ENCODE measurements at places on chromosomes 2 and 18.

GRCh38 chr2:88549616-88550292 is 77.5 kb downstream of the EIF2AK3 start:
- DNase-seq: no peak

- DNase-seq: no peak
These were observed 44.5 kb upstream of the CHN1 start for GRCh38 chr2:175049661-175050060.

GRCh38 chr18:76488190-76488589 is 6.9 kb downstream of the ZNF516 start:
- no peak for DNase-seq

DNA sequence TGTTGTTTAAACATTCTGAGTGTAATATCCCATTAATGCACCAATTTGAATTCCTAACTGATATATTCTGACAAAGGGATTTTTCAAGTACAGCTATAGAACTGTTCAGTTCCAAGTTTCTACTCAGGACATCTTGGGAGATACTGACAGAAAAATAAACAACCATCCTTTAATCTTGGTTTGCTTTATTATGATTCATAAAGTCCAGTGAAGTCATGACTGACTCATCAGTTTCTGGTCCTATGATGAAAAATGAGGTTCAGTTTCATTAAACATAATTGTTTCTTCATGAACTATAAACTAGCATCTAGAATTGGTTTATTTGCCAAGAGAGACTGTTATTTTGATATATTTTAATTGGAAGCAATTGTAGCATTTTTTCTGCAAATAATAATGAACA is 896.2 kb downstream of the CCDC85A start:
- no peak for DNase-seq

DNA sequence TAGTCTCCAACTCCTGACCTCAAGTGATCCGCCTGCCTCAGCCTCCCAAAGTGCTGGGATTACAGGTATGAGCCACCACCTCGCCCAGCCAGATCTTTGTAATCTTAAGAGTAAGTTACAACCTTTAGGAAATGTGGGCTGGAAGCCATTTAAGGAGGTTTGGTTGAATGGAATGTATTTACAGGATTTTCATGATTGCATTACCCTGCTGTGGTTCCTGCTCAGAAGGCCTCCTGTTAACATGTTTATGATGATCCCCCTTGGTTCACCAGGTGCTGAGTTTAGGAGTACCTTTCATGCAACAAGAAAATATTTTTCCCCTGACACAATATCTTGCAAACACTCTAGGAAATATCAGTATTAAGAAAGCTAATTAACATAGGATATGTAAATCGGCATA is 187.4 kb upstream of the SH3BP4 start:
- peak; percentile 17 for DNase-seq

- DNase-seq: no peak
These were observed 47.3 kb downstream of the RFTN2 start for GRCh38 chr2:197628043-197628500.

DNA sequence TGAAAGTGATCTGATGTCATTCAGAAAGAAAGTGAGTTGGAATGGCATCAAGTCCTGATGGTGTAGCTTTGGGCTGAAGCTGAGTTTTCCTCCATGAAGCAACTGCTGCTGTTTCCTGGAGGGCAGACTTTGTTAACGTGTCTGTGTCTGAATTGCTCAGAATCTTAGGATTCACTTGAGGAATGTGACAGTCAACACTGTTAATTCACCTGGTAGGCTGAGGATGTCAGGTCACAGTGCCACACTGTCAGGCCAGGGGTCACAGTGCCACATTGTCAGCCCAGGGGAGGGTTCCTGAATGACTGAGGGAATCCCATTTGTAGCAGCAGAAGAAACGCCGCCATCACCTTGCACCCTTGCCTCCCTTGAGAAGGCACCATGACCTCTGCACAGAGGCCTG is 39.4 kb downstream of the LYPD6B start:
- no peak for DNase-seq

DNA sequence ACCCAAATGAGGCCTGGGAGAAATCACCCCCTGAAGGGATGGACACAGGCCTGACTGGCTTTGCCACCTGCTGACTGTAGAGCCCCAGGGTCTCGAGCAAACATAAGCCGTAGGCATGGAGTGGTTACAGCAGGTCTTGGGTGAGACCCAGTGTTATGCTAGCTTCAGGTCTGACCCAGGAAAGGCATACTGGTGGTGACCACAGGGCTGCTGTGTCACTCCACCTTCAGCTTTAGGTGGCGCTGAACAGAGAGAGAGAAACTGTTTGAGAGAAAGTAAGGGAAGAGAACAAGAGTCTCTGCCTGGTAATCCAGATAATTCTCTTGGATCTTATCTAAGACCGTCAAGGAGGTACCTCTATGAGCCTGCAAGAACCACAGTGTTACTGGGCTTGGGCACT is 1544.2 kb upstream of the TMEFF2 start:
- no peak for DNase-seq

DNA sequence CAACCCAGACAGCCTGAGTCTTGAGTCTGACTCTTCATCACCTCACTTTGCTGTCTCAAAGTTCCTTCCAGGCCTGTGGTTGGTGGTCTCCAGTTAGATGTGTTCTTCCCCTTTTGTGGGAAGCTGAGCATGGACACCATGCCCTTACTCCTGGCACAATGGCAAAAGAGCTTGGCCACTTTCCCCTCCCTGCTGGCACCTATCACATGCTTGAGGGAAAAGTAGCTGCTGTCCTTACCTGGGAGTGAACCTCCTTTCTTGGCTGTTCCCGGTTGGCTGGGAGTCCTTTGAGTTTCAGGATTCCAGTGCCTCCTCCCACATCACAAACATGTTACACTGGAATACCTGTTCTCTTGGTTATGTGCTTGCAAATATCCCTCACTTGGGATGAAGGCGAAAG is 97.8 kb downstream of the GATA6 start:
- DNase-seq: no peak

- DNase-seq: no peak
These were observed 2.3 kb downstream of the LHCGR start for GRCh38 chr2:48753228-48753627.

GRCh38 chr18:37922162-37922561 is 356.6 kb upstream of the CELF4 start:
- DNase-seq: no peak

GRCh38 chr2:208827549-208828221 is 421.1 kb downstream of the PTH2R start:
- no peak for DNase-seq

DNA sequence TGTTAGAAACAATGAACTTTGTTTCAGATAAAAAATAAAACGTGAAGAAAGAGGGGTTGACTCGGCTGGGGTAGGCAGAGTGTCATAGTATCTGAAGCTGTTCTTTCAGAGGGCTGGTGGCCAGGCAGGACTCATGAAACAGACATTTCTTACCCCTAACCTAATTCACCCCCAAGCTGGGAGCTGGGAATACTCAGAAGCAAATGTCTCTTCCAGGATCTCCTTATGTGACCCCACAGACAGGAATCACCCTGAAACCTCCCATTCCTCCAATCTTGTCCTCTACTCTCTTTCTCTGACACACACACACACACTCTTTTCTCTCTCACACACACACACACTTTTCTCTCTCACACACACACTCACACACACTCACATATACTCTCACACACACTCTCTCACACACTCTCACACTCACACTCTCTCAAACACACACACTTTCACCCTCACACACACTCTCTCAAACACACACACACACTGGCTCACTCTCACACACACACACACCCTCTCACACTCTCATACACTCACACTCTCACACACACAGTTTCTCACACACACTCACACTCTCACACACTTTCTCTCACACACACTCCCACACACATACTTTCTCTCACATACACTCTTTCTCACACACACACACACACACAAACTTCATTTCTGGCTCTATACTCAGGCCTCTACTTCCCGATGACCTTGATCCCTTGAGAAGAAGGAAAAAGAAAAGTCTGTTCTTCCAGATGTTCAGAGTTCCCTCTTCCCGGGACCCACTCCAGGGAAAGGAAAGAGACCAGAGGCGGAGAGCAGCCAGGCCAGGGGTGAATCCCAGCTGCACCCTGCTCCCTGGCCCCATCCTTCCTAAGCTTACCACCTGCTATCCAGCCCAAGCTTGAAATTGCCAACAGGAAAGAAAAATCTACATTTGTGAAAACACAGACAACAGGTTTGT is 167.7 kb downstream of the TXNL1 start:
- DNase-seq: no peak

DNA sequence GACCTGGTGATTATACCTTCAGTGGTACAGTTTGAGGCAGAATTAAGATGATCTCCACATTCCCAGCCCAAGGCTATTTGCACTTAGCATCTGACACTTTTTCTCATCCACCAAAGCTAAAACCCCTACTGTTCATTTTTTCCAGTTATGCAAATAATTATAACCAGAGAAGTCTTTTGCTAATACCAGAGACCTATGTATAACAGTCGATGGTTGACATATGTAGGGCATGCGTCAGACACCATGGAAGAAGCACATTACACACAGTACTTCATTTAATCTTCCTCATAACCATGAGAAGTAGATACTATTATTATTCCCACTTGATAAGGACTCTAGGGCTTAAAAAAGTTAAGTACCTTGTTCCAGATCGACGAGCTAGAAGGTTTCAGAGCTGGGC is 36.5 kb downstream of the AP1S3 start:
- DNase-seq: peak; percentile 33

- DNase-seq: no peak
These were observed 55.9 kb upstream of the EPAS1 start for GRCh38 chr2:46241344-46241743.

GRCh38 chr18:57128220-57128932 is 18.5 kb upstream of the BOD1L2 start:
- no peak for DNase-seq

DNA sequence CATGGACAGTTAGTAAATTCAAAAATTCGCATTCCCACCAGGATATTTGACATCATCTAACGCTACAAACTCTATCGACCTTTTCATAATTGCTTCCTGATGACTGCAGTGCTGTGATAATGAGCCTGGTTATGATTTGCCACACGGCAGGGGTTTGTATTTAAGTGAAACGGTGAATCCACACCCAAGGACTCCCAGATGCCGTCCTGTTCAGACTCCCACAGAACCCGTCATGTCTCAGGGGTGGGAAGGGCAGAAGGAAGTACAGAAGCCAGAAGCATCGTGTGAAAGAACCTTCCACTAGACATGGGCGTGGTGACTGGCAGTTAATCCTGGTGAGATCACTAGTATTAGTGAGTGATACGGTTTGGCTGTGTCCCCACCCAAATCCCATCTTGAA is 91.2 kb upstream of the TMEM18 start:
- no peak for DNase-seq

GRCh38 chr2:155599834-155600233 is 732.7 kb downstream of the NR4A2 start:
- no peak for DNase-seq

GRCh38 chr18:47997338-47997780 is 66.9 kb upstream of the SMAD2 start:
- no peak for DNase-seq

DNA sequence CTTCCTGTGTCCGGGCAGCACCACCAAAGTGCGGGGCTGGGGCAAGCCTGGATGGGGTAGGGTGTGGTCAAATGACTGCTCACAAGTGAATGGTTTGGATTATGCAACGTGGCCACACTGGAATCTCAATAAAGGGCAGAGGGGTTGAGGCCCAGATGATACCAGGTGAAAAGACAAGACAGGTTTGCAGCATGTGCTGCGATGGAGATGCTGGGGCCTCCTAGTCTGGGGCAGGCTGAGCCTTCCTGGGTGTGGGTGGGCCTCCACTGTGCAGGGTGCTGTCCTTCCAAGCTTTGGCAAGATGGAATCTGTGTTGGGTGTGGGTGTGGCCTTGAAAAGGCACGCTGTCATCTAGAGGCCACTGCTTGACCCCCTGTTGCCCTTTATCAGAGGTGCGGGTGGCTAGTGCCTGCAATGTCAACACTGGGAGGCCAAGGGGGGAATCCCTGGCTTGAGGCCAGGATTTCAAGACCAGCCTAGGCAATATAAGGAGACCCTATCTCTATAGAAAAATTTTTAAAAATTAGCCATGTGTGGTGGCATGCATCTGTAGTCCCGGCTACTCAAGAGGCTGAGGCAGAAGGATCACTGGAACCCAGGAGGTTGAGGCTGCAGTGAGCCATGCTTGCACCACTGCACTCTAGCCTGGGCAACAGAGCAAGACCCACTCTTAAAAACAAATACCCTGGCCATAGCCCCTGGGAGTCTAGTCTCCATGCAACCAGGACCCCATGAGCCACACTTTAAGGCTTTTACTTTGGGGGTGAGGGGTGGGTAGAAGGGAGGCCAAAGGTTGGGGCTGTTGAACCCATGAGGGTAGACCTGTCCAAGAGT is 13.8 kb downstream of the RRM2 start:
- no peak for DNase-seq

- no peak for DNase-seq
These were observed 43.1 kb upstream of the PTH2R start for GRCh38 chr2:208363485-208363884.

DNA sequence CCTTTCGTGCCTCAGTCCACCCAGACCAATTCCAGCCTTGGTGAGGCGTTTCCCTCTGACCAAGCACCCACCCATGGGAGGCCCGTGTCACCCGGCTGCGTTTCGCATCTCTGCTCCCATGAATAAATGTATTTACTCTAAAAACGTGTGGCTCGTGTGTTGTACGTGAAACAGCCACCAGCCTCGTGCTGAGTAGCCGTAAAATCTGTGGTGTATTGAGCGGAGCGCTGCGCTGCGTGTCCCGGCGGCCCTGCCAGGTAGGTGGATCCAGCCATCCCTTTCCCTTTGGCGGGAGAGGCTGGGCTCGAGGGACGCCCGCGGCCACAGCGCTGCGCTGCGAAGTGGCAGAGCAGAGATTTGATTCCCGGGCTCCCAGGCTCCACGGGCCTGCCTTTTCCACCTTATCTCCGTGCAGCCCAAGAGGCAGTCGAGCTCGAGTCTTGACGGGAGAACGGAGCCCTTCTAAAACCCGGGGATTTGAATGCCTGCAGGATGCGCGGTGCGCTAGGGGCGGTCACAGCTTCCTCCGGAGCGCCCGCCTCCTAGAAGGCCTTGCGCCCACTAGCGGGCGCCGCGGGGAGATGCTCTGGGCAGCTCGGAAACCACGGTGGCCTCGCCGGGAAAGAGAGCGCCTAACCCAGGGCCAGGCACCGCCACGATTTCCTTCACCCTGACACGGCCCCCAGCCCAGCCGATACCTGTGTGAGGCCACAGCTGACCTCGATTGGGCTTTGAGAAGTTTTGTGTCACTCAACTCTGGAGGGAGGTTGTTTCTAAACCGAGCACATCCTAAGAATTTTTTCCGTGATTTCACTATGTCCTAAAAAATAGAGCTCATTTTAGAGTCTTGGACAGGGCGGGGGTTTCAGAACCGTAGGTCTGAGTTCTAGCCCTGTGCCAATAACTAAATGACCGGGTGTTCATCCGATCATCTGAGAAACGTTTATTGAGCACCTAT is 3.9 kb upstream of the PSMD1 start:
- peak; percentile 55 for DNase-seq

- no peak for DNase-seq
These were observed 3.7 kb downstream of the KLHL14 start for GRCh38 chr18:32769071-32769585.

DNA sequence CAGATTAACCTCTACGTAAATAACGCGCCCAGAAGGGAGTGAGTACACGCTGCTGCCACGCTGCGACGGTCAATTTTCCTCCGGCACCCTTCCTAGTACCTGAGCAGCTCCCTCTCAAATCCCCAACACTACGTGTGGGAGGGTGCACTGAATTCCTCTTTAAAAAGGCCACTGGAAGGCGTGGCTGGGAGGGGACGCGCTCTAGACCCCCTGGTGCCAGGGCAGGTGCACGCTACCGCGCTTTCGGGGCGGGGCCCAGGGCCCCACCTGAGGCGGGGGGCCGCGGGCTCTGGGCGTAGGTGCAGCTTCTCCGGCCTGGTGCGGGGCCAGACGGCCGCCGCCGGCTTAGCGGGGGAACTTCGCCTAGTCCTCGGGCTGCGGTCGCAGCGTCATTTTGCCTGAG is 668 bp upstream of the ANKRD12 start:
- peak; percentile 17 for DNase-seq
